ENCODE measurements at places on chromosomes 12 and 14.

GRCh38 chr14:104342435-104343293, 204.3 kb downstream of the KIF26A start:
- DNase-seq: no peak

DNA sequence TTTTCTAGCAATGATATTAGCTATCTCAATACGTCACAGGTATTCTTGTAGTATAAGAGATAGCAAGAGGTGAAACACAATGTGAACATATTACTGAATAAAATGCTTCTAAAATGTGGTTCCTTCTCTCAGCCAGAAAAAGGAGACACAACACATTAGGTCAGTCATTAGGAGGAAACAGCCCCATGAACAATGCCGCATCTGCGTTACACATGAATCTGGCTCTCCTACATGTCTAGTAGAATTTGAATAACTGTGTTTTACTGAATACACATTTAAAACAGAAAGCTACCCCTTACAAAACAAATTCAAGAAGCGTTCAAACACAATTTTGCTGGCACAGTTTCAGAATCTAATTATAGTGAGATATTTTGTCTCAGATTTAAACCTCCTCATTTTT, 51.6 kb downstream of the EFCAB11 start:
- DNase-seq: no peak

- no peak for DNase-seq
Measured at GRCh38 chr14:79581912-79582576, 629.3 kb downstream of the DIO2 start.

- DNase-seq: no peak
Measured at GRCh38 chr14:71139294-71139946, 232.2 kb downstream of the PCNX1 start.

DNA sequence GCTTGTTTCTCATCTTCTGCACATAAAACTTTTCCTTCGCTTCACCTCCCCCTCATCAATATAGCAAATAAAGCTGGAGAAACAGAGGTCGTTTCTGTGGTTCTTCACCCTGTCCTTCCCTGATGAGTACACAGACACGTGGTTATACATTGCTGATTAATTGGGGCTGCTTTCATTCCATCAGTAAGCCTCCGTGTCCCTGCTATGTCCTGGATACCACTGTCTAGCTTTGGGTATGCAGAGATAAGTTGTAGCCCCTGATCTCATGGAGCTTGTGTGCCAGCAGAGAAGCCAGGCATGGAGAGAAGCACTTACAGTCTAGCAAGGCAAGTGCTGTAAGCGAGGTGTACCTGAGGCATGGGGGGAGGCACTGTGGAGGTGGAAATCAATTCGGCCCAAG, 108.4 kb downstream of the EXOC5 start:
- no peak for DNase-seq

GRCh38 chr12:96073346-96074330, 38.3 kb upstream of the LTA4H start:
- DNase-seq: no peak

- no peak for DNase-seq
Measured at GRCh38 chr14:35959835-35960234, 133.7 kb downstream of the BRMS1L start.

GRCh38 chr14:51644217-51644933, 7.3 kb upstream of the FRMD6 start:
- DNase-seq: no peak

- DNase-seq: no peak
Measured at GRCh38 chr12:107684990-107685359, 624 bp upstream of the PWP1 start.

DNA sequence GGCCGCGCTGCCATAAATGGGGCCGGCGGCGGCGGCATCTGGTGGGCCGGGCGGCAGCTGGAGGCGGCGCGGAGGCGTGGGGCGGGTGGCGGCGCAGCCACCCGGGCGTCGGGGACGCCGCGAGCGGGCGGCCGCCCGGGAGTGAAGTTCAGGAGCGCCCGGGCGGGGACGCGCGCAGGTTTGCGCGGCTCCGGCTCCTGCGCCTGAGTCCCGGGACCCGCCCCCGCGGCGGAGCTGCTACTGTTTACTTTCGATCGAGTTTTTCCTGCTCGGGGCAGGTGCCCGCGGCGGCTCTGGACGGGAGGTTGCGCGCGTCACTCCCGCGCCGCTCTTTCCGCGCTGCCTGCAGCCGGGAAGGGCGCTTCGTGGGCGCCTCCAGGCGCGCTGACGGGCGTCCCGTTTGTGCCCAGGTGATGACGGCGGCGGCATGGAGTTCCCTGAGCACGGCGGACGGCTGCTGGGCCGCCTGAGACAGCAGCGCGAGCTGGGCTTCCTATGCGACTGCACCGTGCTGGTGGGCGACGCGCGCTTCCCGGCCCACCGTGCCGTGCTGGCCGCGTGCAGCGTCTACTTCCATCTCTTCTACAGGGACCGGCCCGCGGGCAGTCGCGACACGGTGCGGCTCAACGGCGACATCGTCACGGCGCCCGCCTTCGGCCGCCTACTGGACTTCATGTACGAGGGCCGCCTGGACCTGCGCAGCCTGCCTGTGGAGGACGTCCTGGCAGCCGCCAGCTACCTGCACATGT, at the start of gene ZBTB42:
ZBTB42 (plus strand) TSS at position 331 of the 749 bp plus-strand sequence; CDS start at position 428, 97 bp downstream.
- DNase-seq: peak; percentile 75

DNA sequence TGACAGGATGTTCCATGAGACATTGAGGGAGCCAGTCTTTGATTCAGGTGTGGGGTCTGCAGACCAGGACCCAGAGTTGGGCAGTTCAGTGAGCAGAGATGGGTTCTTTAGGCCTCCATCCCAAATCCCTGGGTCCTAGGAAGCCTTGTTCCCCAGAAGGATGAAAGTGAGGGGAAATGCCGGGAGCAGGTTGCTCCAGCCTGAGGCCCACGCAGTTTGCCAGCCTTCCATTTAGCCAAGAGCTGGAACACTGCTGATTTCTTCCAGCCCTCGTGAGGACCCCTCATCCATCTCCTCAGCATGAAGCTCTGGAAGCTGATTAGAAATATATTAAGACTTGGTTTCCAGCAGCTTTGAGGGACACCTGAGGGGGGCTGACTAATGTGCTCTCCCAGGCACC, 12.1 kb downstream of the C14orf132 start:
- DNase-seq: no peak

- DNase-seq: no peak
Measured at GRCh38 chr14:75141062-75141461, 14.2 kb upstream of the NEK9 start.

GRCh38 chr14:100686858-100687257, 39.8 kb upstream of the DLK1 start:
- no peak for DNase-seq

DNA sequence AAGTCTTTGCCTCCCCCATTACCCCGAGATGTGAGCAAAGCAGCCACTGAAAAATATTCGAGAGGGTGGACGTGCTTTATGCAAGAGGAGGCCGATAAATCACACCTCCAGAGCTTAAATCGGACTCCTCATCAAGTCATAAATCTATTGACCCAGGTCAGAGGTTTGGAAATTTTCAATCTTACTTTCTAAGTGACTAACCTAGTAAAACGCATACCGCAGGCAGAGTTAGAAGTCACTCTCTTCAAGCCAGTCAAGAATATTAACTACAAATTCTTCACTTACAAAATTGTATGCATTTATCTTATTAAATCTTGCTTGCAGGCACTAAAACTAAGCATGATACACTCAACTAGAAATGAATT, 34.9 kb downstream of the GPHB5 start:
- no peak for DNase-seq

DNA sequence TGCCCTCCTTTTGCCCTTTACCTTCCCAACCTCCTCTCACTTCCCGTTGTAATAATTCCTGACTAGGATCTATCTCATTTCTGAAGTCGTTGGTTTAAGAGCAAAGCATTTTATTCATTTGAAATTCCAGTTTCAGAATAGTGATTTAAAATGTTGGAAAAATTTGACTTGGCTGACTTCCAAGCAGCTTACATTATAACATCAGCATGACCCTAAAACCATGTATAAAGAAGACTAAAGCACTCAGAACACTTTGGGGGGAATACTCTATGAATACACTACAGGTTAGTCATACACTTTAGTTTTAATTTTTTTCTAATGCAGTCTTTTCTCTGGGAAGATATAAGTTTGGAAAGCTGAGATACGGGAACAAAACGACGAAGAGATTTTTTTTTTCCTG, 161.1 kb downstream of the BTG1 start:
- DNase-seq: no peak

- no peak for DNase-seq
Measured at GRCh38 chr12:509500-509899, 49.8 kb downstream of the B4GALNT3 start.

- peak; percentile 14 for DNase-seq
Measured at GRCh38 chr14:52369305-52369801, 55.2 kb downstream of the PTGER2 start.

All from AG08396 (cell line).